ENCODE measurements at places on chromosomes 12 and 14. TPM values are rescaled to one million over a fixed set of nuclear protein-coding genes. Genes with fewer than 3 reads are reported as not detected.

BRMS1L gene
- total RNA-seq, result 3.7 TPM

ACSM4 gene
- not detected for total RNA-seq

DLK1 gene
- not detected for total RNA-seq

MYG1 gene
- 53.1 TPM for total RNA-seq

RNASE2 gene
- not detected for total RNA-seq

AICDA gene
- total RNA-seq, result not detected

CEP128 gene
- total RNA-seq, result 20.2 TPM

OTOGL gene
- 0.14 TPM for total RNA-seq

TCL1A gene
- total RNA-seq, result not detected

TAS2R10 gene
- 0.44 TPM for total RNA-seq

SINHCAF gene
- 21.2 TPM for total RNA-seq

KCNMB4 gene
- total RNA-seq, result 1.4 TPM

MANSC4 gene
- not detected for total RNA-seq

NYNRIN gene
- total RNA-seq, result 4.2 TPM

KRT82 gene
- total RNA-seq, result not detected

PSMA6 gene
- total RNA-seq, result 188 TPM

NID2 gene
- total RNA-seq, result 237 TPM

OTUB2 gene
- total RNA-seq, result 0.66 TPM

WNT1 gene
- not detected for total RNA-seq

PPFIA2 gene
- total RNA-seq, result not detected

PLCZ1 gene
- not detected for total RNA-seq

KRT75 gene
- total RNA-seq, result not detected

NTF3 gene
- total RNA-seq, result 10.5 TPM

EXOC3L4 gene
- total RNA-seq, result 2.4 TPM

XRCC3 gene
- total RNA-seq, result 3.1 TPM

HPD gene
- total RNA-seq, result 0.22 TPM

ASIC1 gene
- 0.72 TPM for total RNA-seq

CLEC1B gene
- total RNA-seq, result not detected

SOAT2 gene
- total RNA-seq, result not detected

RHEBL1 gene
- 1.6 TPM for total RNA-seq

OR4Q3 gene
- total RNA-seq, result not detected

MIPOL1 gene
- total RNA-seq, result 13.5 TPM

LRTM2 gene
- not detected for total RNA-seq

TAS2R50 gene
- total RNA-seq, result 3.9 TPM

SOX5 gene
- total RNA-seq, result 22.5 TPM

BDKRB1 gene
- 46.7 TPM for total RNA-seq

SPIC gene
- not detected for total RNA-seq

TSPAN8 gene
- not detected for total RNA-seq

KRT78 gene
- total RNA-seq, result not detected

PTPRO gene
- total RNA-seq, result 0.72 TPM

PROX2 gene
- total RNA-seq, result not detected

MED6 gene
- total RNA-seq, result 34.4 TPM

ERBB3 gene
- under 0.01 TPM for total RNA-seq

CYP46A1 gene
- not detected for total RNA-seq

YBX3 gene
- total RNA-seq, result 150 TPM

SAMD15 gene
- 3.6 TPM for total RNA-seq

HOXC5 gene
- 1.9 TPM for total RNA-seq

ANKRD33 gene
- total RNA-seq, result not detected

LHX5 gene
- total RNA-seq, result not detected

FOXG1 gene
- under 0.01 TPM for total RNA-seq

KIF26A gene
- total RNA-seq, result 0.14 TPM

NDRG2 gene
- 1.7 TPM for total RNA-seq

E2F7 gene
- 46.2 TPM for total RNA-seq

GLT8D2 gene
- 28.2 TPM for total RNA-seq

EGLN3 gene
- under 0.01 TPM for total RNA-seq

KRT79 gene
- total RNA-seq, result 0.72 TPM

KLRC1 gene
- not detected for total RNA-seq

DNAI7 gene
- total RNA-seq, result 0.22 TPM

DNAH10 gene
- total RNA-seq, result 0.88 TPM

INTS13 gene
- 19.9 TPM for total RNA-seq
